ENCODE measurements at places on chromosomes 6 and 20.

DNA sequence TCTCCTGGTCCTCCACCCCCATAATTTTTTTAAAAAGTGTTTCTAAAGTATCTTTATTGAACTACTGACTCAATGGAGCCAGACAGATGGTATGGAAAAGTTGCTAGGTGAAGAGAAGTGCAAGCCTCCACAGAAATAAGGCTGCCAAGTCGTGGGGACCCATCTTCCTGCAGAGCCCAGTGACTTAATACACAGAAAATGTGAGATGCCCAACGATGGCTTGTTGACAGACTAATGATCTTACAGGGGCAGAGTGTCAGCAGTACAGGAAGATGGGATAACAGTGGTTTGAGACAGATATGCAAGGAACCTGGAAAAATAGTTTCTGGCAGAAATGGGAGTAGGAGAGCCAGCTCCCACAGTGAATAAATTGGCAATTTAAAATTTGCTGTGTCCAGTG is 43.3 kb downstream of the FYN start:
- DNase-seq: no peak

- no peak for DNase-seq
Observed at GRCh38 chr6:41289815-41290214, 3.3 kb upstream of the TREM1 start.

DNA sequence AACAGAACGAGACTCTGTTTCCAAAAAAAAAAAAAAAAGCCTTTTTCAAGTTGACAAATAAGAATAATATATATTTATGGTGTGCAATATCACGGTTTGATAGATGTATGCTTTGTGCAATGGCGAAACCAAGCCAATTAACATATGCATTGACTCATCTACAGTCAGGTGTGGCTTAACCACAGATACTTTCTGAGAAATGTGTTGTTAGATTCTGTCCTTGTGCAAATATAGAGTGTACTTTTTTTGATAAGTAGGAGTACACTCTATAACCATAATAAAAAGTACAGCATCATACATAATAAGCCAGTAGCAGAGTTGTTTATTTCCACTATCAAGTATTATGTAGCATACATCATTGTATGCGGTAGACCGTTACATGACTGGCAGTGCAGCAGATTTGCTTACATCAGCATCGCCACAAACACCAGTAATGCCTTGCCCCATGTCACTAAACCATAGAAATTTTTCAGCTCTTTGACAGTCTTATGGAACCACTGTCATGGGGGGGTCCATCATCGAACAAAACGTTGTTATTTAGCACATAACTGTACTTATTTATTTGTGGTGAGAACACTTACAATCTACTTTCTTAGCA is 59.2 kb downstream of the TMEM170B start:
- DNase-seq: no peak

- DNase-seq: no peak
Observed at GRCh38 chr6:109013656-109014305, 80.9 kb downstream of the SESN1 start.

DNA sequence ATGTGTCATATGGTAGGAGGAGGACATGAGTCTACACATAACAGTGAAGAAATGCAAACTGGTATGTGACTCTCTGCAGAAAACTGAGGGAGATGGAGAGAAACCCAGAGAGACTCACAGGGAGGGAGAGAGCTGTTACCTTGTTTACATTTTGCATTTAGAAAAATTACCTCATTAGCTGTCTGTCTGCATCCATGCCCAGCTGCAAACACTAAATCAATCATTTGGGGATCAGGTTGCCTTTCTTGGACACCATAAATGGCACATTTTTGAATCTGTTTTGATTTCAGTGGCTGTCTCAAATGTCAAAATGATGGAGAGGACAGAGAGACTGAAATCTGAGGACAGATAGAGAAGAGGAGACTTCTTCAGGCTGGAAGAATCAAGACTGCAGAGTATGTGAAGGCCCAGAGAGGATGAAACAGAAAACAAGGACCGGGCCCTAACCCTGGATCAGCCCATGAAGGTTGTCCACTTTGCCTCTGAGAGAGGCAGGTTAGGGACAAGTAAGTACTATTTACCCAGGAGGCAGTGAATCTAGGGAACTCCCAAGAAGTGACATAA is 92.2 kb downstream of the UNC5CL start:
- no peak for DNase-seq

DNA sequence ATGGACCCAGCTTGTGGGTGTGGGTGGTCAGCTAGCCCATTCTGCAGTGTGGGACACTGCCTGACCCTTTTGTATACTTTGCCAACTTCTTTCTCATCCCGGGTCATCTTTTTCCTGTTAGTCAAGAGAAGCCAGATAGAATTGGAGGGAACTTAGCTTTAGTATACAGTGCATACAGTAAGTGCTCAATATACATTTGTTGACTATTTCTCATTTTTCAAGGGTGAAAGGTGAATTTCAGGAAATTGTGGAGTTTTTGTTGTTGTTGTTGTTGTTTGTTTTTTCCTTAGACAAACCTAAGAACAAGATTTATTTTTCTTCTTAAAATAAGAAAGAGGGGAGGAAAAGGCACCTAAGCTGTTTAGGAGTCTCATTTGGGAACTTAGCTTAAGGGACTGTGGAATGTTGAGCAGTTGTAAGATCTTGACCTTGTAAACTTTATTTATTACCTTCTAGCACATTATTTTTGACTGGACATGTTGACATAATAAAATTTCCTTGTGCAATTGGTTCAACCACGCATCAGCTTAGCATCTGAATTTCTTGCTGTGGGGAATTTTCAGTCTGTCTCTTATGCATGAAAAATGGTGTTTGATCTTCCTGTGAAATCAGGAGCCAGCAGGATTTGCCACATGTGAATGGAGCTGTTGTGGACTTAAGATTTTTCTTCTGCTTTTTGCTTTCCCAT is 113.6 kb downstream of the ARID1B start:
- DNase-seq: no peak

DNA sequence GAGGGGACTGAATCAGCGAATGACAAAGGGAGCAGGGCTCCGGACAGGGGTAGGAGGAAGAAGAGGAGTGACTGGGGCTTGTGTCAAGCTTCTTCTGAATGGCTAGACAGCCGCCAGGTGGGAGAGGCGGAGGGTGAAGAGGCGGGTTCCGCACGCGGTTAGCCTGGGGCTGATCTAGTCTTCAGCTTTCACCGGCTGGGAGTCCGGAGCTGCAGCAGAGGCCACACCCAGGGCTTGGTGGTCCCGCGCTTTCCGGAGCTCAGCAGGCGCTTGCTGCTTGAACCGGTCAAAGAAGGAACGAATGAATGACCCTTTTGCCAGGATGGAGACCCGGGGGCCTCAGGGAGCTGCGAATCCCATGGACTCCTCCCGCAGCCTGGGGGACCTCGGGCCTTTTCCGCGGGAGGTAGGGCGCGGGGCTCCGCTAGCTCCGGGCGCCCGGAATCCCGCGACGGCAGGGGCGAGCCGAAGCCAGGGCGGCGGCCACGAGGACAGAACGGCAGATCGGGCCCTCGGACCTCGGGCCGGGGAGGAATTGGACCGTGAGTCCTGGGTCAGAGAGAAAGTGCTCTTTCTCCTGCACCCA is at the start of gene C6orf141:
TSS of gene C6orf141 (plus strand) at position 177 of the 586 bp plus-strand sequence. CDS start at position 302, 125 bp downstream.
- DNase-seq: peak; percentile 70

DNA sequence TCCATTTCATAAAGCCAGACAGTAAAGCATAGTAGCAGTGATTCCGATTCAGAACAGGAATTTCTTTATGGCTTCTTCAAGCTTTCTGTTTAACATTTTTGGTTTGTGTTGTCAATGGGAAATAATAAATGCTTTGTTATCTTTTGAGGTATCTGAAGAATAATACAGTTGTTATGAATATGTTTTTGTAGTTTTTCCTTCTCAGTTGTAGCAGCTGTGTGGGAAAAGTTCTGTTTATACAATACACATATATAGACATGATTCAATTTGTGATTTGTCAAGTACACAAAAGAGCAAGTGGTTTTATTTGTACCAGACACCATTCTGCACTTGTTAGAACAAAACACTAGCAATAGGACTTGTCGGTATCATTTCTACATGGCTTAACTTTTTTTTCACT is 96.6 kb downstream of the CDYL start:
- DNase-seq: no peak
